Suppressor macrophage treated with lipopolysaccharide for 1 hour (primary cell): ENCODE measurements at places on chromosomes 5 and 9.

DNA sequence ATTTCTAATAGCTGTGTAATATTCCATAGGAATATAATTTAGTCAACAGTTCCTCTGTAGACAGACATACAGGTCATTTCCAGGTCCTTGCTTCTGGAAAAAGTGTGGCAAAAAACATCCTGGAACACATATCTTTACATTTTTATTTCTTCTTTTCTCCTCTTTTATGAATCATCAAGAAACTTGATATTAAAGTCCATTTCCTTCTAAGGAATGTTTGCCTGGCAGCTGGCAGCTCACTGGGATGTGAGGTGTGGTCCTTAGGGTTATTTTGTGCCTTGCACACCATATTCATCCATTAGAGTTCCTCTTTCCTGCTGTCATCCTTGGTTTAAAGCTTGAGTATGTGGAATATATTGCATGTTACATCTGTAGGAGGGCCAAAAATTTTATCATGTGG is 122.0 kb downstream of the GALNT10 start:
- no peak for DNase-seq

- DNase-seq, result peak; percentile 42
Measured at GRCh38 chr9:34592895-34593601, 3.5 kb upstream of the CNTFR start.

DNA sequence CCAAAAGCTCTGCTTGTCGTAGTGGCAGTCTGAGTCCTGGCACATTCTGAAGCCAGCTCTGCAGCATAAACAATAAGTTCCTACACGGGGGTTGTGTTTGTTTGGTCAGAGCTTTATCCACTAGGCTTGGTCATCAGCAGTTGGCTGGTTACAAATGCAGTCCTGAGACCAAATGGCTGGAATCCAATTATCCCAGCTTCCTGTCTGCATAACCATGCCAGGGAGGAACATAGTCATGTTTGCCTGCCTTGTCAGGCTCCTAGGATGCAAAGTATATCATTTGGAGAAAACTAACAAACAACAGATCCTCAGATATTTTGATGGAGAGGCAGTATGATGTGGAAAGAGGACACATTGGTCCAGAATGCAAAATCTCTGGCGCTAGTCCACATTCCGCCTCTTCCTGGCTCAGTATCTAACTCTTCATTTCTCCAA is 85.8 kb downstream of the FBXO38 start:
- no peak for DNase-seq

DNA sequence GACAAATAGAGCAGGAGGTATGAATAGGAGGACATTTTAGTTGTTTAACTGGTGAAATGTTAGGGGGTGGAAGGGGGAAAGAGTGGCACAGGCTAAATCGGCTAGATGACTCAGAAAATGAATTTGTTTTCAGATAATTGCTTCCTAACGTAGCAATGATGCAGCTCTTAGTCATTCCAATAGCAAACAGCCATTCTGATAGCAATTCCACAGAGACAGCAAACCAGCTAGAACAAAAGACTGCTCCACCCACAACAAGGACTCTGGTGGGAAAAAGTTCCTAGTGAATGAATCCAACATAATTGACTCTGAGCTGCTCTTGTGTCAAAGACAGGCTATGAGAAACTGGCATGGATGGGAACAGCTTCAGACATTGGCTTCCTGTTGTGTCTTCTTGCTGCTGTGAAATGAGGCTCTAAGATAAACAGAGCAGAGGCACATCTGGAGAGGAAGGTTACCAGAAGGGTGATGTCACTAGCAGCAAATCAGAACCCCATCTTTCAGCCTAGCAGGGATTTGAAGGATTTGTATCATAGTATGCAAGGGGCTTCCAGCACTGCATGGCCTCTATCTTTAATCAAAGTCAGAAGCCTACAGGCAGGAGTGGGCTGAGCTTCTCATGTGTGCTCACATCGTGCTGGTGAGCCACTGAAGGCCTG is 28.1 kb upstream of the F2RL1 start:
- peak; percentile 30 for DNase-seq

GRCh38 chr9:77933976-77934375 is 97.6 kb downstream of the GNAQ start:
- no peak for DNase-seq

DNA sequence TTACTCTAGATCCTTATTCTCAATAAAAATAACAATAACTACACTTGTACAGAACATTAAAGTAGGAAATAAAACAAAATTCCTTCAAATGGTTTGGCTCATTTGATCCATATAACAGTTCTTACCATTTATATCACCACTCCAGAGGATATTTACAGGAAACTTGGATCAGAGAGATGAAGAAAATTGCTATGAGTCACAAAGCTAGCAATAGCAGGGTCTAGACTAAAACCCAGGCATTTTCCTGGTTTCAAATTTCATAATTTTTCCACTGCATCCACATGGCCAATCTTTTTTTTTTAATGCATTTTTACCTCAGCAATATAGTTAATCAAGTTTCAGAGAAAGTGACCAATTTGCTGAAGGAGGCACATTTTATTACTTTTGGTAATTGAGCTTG is 299.2 kb downstream of the ELAVL2 start:
- DNase-seq, result no peak

GRCh38 chr5:141683596-141684141 is 1.6 kb upstream of the ARAP3 start:
- DNase-seq, result no peak

DNA sequence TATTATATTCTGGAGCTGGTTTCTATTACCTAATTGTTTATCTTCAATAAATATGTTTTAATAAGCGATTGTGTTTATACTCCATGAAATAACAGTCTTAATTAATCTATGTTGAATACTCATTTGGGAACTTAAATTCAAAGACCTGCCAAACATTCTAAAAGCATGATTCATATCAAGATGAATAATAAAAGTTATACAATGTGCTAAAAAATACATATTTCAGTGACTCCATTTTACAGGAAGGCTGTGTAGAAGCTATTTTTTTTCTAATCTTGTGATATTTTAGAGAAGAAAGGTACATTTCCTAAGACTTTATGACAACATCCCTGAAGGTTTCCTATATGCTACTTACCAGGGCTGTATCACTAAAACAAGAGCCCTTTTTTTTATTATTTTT is 417.9 kb downstream of the NFIB start:
- no peak for DNase-seq

DNA sequence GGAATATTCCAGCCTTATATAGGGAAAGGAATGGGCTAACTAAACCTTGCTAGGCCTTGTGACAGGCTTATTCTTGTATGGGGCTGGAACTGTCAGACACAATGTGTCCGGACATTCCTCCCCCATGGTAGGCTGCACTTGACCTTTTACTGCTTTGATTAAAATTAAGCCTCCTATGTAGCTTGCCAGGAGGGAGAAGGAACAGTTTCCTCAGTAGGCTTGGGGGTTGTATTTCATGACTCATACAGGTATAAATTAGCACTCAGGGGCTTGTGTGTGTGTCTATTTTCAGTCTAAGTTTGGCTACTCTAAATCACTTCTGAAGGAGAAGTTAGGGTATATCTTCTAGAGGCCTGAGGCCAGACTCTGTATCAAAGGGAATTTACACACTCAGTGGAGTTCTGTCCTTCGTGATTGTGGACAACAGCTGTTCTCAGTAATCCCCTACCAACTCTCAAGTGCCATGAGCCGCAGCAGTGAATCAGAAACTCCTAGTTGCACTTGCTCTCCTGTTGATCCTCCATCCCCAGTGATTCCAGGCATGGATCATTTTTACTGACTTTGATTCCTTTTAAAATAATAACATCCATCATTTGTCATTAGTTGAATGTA is 16.4 kb downstream of the ADAMTS16 start:
- DNase-seq, result no peak

GRCh38 chr9:71908825-71909224 is 2.2 kb downstream of the ABHD17B start:
- no peak for DNase-seq

GRCh38 chr9:3768286-3768685 is 242.5 kb upstream of the RFX3 start:
- no peak for DNase-seq
